ENCODE measurements at places on chromosomes 12 and 14.

DNA sequence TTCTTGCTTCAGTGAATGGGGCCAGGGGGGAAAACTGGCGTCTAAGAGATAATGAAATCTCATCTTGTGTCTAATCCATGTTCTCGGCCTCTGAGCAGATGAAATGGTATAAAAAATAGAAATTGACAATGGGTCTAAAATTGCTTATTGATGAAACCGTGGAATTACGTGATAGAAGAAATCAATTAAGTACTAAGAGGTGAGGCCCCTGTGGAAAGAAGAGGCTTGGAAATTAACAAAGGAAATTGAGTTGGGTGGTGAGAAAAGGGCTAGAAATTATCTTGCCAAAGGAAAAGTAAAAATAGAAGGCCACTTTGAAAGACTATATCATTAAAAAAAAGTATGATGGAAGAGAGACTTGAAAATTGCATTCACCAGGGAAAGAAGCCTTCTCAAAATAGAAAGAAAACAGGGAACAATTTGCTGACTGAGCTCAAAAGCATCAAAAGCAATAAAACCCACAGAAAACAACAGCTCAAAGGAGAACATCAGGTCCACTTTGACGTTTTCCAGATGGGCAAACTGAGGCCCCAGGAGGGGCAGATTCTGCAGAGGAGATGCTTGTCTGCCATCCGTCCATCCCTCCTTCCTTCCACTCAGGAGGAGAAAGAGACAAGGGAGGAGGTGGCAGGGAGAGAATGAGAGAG, 226.1 kb upstream of the RTL1 start:
- no peak for DNase-seq

DNA sequence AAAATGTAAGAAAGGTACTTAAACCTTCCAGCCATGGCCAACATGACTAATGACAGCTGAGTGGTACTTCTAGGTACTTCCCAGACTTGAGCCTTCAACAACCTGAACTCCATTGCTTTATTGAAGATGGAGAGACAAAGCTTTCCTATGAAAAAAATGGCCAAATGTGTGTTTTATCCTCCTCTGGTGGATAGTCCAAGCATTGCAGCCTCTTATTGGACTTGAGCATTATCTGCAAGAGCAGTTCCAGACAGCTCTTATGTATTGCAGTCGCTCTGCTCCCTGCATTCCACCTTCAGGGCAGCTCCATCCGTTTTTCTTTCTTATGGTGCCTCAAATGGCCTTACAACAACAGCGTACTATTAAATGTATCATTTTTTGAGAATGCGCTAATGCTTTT, 588.2 kb downstream of the NRXN3 start:
- no peak for DNase-seq

GRCh38 chr12:75205558-75205957, 4.1 kb downstream of the KCNC2 start:
- DNase-seq = no peak

DNA sequence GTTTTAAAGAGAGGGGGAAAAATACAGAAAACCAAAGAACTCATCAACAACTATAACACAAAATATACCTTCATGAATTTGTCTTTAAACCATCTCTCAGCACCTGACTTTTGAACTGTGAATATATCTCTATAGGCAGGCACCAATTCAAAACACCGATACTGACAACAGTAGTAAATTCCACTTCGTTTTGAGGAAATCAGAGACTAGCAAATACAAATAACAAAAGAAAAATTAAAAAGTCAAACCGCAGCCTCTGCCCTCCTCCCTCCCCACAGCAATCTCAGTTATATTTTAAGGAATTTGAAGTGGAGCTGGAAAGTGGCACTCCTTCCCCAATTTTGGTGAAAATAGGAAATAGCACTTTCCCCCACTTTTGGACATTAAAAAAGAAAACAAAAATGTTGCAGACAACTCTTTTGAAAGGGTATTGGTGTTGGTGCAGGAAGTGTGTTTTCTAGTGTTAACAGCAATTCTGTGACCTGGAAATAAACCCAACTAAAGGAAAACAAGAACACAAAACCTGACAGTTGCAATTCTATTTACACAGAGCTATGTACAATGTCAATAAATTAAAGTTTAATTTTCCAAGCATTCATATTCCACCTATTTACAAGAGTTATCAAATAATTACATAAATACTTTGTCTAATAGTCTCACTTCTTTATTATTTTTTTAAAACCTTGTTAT, 13.5 kb downstream of the TBX3 start:
- DNase-seq = no peak

DNA sequence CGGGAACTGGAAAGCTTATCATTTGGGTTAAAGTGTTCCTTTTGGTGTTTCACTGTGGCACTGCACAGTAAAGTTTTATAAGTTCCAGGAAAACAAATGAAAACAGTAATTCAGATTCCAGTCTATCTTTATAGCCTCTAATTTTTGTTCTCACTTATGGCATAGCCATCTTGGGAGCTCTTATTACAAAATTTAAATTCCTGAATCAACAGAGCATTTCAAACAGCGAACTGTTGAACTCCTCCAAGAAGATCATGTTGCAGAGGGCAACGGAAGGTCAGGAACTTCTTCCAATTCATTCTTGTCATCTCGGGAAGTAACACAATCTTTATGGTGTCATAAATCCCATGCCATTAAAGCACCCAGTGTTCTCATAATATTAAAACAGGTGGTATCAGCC, 229.1 kb downstream of the KCNC2 start:
- no peak for DNase-seq

DNA sequence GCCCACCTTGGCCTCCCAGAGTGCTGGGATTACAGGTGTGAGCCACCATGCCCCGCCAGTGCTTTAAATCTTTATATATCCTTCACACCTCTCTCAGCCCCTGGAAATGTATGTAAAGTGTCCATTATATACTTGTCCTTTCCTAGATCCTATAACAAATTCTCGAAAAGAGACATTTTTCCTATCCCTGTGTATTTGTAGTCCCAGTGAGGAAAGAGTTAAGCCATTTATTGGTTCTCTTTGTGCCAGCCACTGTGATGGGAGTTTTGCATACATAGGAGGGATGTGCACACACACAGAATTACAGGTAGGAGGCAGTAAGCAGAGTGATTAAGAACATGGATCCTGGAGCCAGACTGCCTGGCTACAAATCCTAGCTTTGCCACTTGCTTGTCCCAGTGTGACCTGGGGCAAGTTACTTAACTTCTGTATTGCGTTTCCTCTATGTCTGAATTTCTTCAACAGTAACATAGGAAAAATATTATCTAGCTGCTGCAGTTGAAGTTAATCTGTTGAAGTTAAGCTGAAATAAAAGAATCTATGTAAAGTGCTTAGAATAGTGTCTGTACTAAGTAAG, 2.1 kb upstream of the RABGGTA start:
- DNase-seq = no peak

DNA sequence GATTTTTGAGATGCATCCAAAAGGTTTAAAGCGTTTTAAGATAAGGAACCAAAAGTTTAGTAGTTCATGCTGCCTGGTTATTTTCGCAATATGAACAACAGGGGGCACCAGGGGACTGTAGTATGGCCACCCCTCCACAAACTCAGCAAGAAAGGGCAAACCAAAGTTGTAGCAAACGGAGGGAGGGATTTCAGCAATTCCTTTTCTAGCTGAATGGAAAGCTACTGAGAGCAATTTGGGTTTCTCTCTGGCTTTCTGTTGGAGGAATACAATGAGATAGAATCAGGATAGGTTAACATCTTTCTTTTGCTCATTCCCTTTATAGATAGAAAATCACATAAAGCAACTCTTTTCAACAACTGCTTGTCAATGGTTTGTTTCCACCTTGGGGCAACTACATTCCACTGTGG, 62.5 kb downstream of the DRAM1 start:
- DNase-seq = peak; percentile 41

DNA sequence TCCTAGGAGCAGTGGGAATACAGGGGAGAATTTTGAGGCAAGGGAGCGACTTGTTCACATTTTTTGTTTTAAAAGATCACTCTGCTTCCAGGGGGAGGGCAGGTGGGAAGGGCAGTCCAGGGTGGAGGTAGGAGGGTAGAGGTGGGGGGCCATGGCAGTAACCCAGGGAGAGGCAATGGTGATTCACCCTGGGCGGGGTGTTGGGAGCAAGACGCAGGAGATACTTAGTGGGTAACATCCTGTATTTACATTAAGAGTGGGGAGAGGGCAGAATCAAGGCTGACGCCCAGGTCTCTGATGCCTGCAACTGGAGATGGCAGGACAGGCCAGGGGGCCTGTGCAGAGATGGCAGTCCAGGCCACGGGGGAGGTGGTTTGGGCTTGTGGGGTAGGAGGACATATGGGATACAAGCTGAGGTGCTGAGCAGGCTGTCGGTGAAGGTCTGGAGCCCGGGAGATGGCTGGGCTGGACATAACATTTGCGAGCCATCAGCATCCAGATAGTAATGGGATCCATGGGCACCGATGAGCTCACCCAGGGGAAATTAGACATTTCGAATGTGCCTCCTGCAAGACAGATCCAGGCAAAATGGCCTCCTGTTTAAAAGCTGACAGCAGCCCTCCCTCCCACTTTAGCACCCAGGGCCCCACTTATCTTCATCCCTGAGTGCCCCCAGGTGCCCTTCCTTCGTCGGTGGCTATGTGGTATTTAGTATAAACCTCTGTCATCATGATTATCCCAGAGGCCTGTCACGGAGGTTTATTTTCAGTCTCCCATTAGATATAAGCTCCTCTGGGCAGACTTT, 9.3 kb downstream of the EML1 start:
- no peak for DNase-seq

- no peak for DNase-seq
Observed at GRCh38 chr12:39413836-39414771, 28.8 kb downstream of the KIF21A start.

DNA sequence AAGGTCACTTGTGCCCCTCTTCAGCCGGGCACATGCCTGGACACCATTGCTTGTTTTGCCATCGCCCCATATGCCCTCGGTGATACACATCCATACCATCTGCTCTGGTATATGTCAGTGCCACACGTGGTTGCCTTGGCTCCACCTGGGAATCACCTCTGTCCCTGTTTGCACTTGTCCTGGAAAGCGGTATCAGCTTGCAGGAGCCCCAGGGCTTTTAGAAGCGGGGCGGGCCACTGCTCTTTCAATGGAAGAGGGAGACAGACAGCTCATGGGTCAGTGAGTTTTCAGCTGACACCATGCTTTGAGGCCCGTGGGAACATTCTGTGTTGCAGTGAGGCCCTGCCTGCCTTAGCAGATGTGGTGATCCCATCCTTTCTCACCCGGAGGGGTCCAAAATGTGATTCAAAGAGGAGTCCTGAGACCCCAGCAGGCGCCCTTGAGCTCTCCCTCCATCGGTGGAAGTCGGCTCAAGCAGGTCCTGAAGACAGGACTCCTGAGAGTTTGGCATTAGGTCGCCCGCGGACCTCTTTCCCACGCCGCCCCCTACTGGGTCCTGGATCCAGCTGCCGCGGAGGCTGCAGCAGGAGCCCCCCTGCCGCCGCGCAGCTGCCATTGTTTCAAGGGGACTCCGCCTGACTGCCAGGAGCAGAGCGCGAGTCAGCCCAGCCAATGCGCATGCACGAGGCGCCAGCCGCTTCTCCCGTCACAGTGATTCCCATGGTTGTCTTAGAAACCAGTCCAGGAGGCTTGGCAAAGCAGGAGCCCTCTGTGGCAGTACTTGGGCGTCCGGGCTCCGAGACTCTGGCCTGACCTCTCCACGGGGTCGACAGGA, 773.2 kb upstream of the ALG10B start:
- DNase-seq = no peak

GRCh38 chr14:30464481-30464880, 94.5 kb upstream of the G2E3 start:
- no peak for DNase-seq

GRCh38 chr12:19131025-19131444, 1.5 kb downstream of the PLEKHA5 start:
- DNase-seq = no peak

- no peak for DNase-seq
Observed at GRCh38 chr12:68065687-68066086, 76.4 kb downstream of the IFNG-AS1 start.

DNA sequence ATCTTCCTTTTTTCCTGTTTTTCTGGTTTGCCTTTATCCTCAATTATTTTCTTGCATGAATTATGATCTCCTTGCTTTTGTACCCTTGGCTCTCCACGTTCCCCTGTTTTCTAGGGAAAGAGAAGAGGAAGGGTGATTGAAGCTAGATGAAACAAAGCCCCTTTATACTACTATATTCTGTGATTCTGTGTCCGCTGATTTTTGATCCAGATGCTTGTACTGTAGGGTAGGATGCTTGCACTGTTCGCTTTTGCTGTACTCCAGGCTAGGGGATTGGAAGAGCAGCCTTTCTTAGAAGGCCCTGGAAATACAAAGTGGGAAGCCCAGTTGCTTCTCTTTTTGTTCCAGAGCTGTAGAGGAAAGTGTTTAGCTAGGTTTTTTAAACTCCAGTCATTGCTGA, 35.1 kb upstream of the KLHDC2 start:
- no peak for DNase-seq

- no peak for DNase-seq
Observed at GRCh38 chr12:3078086-3078820, 1.1 kb downstream of the TSPAN9 start.
